ENCODE measurements at places on chromosomes 2 and 18.

GRCh38 chr2:54845094-54845493 is 121.6 kb downstream of the EML6 start:
- no peak for DNase-seq

- no peak for DNase-seq
Observed at GRCh38 chr2:223214394-223215253, 162.6 kb downstream of the KCNE4 start.

DNA sequence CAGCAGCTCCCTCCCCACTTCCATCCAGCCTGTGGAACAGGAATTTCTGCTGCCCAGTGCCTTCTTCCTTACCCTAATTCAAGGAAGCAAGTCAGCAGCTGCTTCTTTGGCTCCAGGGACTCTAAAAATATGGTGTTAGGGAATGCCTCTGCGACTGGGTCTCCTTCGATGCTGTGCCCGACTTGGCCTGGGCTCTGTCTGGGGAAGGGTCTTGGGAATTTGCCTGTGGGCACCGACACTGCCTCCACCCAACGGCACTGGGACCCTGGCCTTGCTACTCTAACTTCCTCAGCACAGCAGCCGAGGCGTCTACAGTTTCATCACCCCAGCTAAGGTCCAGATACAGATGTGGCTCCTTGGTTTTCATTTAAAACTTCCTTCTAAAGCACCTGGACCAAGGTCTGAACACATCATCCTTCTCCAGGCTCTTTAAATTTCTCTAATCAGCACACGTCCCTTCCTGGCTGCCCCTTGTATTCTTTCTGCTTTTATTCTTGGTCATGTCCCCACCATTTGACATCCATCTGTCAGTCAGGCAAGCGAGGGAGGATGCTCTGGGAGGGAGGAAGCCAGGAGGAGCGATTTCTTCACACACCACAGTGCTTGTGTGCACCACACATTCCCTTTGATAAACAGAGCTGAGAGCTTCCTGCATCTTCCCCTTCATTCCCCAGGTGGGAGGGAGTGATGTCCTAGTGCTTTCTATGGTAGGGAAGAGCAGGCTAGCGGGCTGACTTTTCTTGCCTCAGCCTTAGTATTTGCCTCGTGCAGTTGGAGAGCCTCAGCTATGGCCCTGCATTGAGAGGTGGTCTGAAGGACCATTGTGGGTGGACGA is 6.8 kb downstream of the LBH start:
- no peak for DNase-seq

GRCh38 chr2:112003576-112004252 is 51.4 kb upstream of the TMEM87B start:
- no peak for DNase-seq

DNA sequence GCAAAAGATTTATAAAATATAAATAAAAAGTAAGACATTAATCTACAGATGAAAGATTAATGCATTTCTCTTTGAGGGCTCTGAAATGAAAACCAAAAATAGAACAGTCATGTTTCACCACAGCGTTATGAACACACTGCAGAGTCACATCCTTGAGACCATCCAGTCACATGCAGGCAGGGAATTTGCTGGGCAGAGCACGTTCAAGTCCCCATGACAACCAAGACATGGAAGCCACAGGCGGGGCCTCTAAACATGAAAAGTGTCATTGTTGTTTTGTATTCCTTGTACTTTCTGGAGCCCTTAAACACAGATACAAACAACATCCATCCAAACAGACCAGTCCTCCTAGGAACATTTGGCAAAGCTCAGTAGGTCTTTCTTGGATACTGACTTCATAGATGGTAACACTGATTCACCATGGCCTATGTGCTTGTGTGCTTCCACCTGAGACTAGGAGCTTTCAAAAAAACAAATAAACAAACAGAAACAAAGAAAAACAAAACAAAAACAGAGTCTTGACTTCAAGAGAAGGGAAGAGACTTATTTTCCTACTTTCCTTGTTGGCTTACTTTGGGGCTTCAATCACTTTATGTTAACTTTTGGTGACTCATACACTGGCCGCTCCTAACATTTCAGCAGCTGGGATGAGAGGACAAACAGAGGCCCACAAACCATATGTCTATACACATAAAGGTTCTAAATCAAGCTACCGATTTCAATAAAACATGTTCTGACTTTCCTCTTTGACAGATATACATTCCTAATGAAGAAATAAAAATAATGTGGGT is 99.5 kb upstream of the CCDC85A start:
- DNase-seq: no peak

DNA sequence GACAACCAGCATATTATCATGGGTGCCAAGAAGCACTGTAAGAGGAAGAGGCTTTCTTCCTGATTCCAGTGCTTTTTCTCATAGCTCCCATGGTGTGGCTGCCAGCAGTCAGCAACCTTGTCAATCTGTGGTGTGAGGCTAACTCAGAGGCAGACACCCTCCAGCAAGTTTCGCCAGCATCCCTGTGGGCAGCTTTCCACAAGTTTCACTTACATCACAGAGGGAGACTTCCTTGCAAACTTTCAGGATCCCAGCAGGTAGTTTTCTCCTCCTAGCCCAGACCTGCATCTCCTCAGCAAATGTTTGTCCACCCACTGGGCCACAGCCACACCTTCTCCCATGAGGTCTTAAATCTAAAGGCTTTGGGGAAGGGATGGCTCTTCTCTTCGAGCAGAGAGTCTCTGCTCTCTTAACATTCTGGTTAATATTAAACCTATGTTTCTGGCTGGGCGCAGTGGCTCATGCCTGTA is 9.1 kb downstream of the DNAH7 start:
- DNase-seq: no peak

DNA sequence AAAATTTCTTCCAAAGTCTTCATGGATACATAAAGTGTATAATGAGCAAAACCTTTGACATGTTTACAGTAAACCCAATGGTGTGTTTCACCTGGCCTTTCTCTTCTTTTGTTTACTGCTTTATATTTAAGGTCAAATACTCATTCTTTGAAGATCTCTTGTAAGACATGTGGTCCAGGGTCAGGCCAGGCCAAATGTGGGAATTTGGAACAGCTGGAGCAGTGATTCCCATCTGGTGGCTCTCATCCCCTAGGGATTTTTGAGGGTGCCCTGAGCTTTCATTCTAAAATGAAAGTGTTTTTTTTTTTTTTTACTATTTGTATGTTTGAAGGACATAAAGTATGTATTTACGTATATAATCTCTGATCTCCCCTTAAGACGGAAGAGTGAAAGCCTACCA is 13.8 kb upstream of the MGAT5 start:
- no peak for DNase-seq

DNA sequence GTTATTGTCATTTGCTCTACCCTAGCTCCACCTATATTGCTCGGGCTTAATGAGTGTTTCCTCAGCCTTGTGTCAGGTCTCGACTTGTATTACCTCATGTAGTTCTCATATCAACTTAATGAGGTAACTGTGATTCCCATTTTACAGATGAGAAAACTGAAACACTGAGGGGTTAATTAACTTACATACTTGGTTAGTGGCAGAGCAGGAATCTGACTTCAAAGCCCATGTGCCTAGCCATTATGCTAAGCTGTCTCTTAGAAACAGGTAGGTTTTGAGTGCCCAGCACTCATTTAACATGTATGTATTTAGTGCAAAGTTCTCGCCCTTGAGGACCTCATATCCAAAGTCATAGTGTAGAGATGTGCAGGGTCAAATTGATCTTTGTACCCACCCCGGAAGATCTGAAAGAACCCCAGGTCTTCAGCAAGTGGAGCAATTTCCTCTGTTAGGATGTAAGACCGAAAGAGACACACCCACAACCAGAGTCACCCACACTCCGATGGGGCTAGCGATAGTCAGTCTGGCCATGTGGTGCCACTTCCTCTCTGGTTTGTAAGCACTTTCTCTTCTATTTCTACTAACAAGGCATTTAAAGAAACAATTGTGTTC is 121.0 kb upstream of the SLC39A10 start:
- no peak for DNase-seq

DNA sequence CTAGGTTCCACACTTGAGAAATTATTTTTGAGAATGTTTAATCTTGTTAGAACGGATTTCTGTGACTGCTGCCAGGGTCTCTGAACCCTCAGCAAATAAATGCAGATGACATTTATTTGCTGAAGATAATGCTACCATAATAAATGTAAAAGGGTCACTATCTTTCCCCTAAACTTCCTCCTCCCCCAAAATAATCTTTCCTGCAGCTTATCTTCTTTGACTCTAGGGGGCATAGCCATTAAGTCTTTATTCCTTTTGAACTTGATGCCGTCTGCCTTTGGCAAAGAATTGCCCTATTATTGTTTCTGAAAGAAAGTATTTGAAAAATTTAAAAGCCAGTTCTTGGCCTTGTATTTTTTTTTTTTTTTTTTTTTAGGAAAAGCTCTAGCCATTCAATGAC is 63.6 kb upstream of the ACSL3 start:
- DNase-seq: no peak

GRCh38 chr2:232245111-232245510 is 133.4 kb upstream of the ALPP start:
- DNase-seq: no peak

DNA sequence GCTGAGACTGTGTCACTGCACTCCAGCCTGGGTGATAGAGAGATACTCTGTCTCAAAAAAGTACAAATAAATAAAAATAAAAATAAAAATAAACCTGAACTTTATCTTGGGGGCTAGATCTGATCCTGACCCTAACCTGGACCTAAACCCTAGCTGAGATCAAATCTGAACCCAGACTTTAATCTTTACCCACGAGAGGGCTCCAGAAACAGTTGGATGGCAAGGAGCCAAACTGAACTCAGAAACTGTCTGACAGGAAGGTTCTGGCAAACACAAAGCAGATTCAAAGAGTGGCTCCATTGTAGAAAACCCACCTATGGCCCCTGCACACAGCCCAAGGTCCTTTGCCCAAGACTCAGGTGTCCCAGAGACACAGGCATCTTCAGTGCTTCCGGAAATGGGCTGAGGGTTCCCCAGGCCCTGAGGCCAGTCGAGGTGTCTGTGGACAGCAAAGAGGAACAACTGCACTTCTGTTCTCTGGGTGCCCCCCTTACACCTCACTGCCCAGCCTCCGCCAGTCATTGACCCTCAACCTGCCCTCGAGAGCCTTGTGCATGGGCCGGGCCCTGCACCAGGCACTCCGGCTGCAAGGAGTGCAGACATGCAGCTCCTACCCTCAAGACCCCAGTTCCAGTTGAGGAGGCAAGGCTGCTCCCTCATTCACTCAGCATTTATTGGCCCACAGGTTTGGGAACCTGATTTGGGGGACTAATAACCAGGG is 95.2 kb downstream of the TFCP2L1 start:
- DNase-seq: no peak

- no peak for DNase-seq
Observed at GRCh38 chr2:217279140-217279539, 419.3 kb upstream of the TNP1 start.

GRCh38 chr18:10284540-10285282 is 169.7 kb upstream of the APCDD1 start:
- no peak for DNase-seq

- DNase-seq: peak; percentile 90
Observed at GRCh38 chr2:11155381-11156035, at the start of gene SLC66A3. TSS of gene SLC66A3 (plus strand) at chr2:11155467. CDS start at chr2:11155547, 80 bp downstream.

GRCh38 chr18:71625556-71626090 is 918.5 kb downstream of the CBLN2 start:
- DNase-seq: no peak

DNA sequence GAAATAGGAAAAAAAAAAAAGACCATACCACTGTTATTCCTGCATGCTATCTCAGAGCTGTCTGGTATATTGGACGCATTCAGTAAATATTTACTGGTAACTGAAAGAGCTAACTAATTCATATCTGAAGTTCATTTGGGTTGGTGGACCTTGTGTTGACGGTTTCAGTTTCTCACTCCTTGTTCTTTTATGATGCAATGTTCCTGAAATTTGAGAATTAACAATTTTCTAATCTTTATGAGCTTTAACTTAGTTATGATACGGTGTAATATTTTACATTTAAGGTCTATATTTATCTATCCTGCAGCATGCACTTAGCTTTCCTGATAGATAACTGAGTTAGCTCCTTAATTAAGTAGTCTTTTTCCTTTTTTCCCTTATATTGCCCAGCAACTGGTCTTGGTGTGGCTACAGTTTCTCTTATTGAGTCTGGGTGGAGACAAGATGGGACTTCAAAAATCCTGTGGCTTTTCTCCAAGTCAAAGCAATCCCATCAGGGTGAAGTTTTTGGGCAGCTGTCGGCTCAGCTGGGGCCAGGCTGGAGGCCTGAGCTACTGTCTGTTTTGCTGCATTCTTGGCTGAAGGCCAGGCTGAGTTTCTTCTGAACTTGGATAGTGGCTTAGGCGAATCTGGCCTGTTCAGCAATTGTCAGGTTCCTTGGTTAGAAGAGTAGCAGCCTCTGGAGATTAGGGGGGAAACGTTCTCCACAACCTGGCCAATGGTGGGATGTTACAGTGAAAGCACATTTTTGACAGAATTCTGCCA is 78.4 kb upstream of the MEX3C start:
- DNase-seq: no peak

DNA sequence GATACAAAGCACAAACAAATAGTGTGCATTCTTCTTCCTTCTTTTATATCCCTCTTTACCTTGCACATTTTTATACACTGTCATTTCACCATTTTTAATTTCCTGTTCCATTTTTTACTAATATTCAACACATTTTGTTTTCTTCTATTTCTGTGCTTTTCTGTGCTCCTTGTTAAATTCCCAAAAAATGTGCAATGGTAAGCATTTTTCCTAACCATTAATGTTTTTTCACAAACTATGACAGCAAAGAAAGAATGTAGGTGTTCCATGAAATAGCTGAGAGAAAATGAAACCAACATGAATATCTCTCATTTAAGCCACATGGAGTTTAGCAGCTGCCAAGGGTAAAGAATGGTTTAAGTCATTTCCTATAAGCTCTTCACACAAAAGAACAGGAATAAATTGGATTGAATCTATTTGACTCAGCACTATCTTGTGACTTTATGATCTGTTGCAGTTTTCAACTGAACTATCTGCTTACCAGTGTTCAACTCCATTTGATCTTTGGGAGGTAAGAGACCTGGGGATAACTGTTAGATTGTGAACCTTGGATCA is 145.7 kb upstream of the CDH19 start:
- DNase-seq: no peak

DNA sequence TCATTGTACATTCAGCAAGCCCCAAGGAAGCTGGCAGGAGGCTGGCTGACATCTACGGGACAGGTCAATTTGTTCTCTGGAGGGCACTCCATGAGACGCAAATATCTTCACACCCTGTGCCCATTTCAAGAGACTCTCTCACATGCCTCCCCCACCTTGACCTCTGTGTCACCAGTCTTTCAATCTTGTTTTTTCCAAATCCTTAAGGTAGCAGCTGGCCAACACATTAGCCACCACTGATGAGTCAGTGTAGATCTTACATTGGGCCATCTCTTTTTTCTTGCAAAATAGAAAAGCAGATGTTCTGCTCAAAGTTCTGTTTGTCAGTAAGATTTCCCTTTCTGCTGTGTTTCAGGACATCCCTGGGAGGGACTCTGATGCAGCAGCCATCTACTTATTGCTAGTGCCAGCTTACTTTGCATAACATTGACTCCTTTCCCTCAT is 1.7 kb upstream of the DPP4 start:
- no peak for DNase-seq

Data from NCI-H1436 (cell line).